ENCODE measurements at places on chromosomes 2 and 18. TPM values are rescaled to one million over a fixed set of nuclear protein-coding genes. Genes with fewer than 3 reads are reported as not detected.

- DNase-seq: no peak
Observed at GRCh38 chr2:215548714-215549113, 112.8 kb upstream of the FN1 start.

- no peak for DNase-seq
Observed at GRCh38 chr2:269356-270030, 4.7 kb downstream of the ACP1 start.

CDH2 gene
- total RNA-seq: not detected

- no peak for DNase-seq
Observed at GRCh38 chr18:60987963-60988362, 345.3 kb upstream of the CDH20 start.

- no peak for DNase-seq
Observed at GRCh38 chr2:216925636-216926366, 65.9 kb upstream of the TNP1 start.

DNA sequence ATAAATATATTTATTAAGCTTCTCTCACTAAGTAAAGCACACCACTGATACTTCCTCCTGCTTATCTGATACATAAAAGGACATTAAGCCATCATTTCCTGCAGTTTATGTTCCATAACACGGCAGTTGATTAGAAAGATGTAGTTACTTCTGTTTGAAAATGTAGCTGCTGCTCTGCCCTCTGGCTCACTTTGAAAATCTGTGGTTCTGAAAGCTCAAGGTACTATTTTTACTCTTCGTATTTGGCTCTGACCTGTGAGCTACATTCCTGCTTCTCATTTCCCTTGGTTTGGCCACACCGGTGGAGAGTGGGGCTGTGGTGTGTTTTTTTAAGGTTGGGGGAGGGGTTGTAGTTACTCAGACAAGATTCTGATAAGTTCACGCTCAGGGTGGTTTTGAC lies 12.8 kb upstream of the TTN start:
- DNase-seq: no peak

- no peak for DNase-seq
Observed at GRCh38 chr18:51195086-51195450, 2.4 kb downstream of the MEX3C start.

CHMP3 gene
- 104 TPM for total RNA-seq

DNA sequence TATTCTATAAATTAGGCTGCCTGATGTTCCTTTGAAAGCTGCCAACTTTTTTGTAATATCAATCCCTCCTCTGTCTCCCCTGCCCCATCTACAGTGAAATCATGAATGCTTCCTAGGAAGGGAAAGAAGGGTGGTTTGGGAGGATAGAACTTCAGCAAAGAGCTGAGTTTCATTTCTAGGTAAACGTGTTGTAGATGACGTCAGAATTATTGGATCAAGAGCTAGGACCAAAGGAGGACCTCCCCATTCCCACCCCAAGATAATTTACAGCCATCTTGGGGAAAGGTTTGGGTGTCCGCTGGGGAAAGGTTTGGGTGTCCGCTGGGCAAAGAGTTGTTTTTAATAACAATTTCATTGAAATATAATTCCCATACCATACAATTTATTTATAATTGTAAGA lies 11.2 kb upstream of the ANKRD53 start:
- no peak for DNase-seq

GRCh38 chr2:215854008-215854407 lies 159.3 kb downstream of the MREG start:
- no peak for DNase-seq

TUBA4B gene
- total RNA-seq: not detected

- no peak for DNase-seq
Observed at GRCh38 chr2:207160115-207160514, 5.6 kb downstream of the KLF7 start.

DNA sequence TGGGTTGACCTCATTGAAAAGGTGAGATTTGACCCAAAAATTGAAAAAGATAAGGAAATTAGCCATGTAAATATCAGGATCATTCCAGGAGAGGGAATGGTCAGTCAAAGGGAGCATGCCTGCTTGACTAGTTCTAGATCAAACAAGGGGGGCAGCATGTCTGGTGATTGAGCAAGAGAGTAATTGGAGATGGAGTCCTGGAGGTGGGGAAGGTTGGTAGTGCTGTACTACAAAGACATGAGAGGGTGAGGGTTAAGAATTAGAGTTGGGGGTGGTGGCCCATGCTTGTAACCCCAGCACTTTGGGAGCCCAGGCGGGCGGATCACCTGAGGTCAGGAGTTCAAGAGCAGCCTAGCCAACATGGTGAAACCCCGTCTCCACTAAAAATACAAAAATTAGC lies 2.0 kb downstream of the MRPL30 start:
- DNase-seq: no peak

DNA sequence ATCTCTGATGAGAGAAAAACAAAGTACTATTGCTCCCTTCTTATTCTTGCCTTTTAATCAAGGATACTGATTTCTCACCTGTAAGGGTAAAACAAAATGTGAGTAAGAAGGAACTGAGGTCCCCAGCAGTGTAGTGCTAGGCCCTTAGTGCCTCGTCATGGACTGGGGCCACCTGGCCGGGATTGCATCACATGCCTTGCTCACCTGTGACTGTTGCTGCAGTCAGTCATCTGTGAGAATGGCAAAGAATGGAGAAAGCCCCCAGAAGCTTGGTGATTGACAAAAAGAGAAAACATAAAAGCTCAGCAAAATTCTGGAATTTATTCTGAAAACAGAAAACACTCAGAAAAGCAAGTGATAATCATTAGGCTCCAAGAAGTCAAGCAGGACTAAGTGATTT lies 63.4 kb downstream of the SPATS2L start:
- no peak for DNase-seq

VWC2L gene
- not detected for total RNA-seq

MTIF2 gene
- 46.2 TPM for total RNA-seq

DTNA gene
- total RNA-seq: 30.5 TPM

DNA sequence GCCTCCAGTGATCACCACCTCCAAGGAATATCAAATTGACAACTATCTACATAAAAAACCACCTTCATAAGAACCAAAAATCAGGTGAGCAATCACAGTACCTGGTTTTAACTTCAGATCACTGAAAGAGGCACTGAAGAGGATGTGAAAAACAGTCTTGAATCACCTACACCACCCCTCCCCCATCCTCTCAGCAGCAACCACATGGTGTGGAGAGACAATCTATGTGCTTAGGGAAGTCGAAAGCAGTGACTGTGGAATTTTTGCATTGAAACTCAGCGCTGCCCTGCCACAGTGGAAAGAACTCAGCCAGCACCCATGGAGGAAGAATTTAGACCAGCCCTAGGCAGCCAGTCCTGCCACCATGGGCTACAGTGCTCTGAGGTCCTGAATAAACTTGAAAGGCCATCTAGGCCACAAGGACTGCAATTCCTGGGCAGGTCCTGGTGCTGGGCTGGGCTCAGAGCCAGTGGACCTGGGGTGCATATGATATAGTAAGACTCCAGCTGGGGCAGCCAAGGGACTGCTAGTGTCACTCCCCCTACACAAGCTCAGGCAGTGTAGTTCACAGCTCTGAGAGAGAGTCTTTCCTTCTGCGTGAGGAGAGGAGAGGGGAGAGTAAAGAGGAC lies 75.6 kb downstream of the ATL2 start:
- no peak for DNase-seq

CAVIN2 gene
- total RNA-seq: 49.5 TPM

- DNase-seq: no peak
Observed at GRCh38 chr2:160657196-160657595, 163.6 kb upstream of the RBMS1 start.

- peak; percentile 62 for DNase-seq
Observed at GRCh38 chr2:70789304-70790135, 923 bp downstream of the FIGLA start.

DNA sequence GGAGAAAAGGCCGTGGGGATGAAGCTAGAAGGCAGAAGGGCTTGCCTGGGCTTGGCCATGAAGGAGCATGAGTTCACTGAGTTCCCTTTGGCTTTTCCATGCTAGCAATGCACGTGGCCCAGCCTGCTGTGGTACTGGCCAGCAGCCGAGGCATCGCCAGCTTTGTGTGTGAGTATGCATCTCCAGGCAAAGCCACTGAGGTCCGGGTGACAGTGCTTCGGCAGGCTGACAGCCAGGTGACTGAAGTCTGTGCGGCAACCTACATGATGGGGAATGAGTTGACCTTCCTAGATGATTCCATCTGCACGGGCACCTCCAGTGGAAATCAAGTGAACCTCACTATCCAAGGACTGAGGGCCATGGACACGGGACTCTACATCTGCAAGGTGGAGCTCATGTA lies 2.9 kb downstream of the CTLA4 start:
- no peak for DNase-seq

COL3A1 gene
- total RNA-seq: 33.9 TPM

GALNT1 gene
- 30.5 TPM for total RNA-seq

GRCh38 chr18:68482815-68483214 lies 232.1 kb downstream of the TMX3 start:
- DNase-seq: no peak

- DNase-seq: no peak
Observed at GRCh38 chr2:26347286-26347865, 787 bp upstream of the ADGRF3 start.

GRCh38 chr2:64888591-64889309 lies 100.4 kb upstream of the SLC1A4 start:
- no peak for DNase-seq

DNA sequence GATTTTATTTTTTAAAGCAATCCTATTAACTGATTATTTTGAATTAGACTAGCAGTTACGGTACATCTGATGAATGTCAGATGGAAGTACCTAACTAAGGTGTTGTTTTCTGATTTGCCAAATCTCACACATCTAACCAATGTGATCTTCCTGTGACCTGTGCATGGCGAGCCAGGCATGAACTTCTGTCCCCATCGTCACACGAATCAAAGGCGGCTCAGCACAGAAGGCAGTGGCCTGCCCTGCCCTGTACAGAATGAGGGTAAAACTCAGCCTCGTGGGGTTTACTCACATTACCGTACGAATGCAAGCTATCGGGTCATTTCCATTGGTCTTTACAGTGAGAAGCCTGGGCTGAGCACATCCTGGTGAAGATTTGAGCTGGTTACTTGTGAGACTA lies 87.3 kb downstream of the WDSUB1 start:
- no peak for DNase-seq

GRCh38 chr2:38706846-38707345 lies 41.0 kb downstream of the GALM start:
- no peak for DNase-seq

DNA sequence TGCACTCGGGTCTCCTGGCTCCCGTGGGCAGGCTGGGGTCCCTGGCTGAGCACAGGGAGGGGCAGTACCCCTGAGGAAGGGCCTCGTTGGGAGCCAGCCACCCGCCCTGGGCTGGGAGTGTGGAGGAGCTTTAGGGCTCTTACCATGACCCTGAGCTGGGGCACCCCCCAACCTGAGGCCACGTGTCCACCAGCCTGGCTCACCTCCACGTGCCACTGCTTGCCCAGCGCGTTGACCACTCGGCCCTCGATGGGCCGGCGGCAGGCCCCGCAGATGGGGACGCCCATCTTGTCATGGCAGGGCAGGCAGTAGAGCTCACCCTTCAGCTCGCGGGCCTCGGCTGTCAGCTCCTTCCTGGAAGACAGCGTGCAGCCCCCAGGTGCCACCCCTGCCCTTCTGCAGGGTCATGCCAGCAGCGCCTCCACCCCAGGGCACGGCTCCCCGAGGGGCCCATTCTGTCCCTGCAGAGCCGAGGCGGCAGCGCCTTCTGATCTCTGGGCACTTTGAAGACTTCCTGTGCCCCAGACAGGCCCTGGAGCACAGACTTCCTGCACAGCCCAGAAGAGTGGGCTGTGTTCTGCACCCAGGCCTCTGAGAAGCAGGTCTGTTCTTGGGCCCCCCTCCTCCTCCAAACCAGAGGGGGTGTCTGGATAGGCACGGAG lies 4.0 kb upstream of the GPR17 start:
- DNase-seq: no peak

All from Peyer's patch (tissue), 4 donors.